Lower lobe of right lung (tissue), 2 donors: ENCODE measurements at places on chromosomes 7 and 10. TPM values are rescaled to one million over a fixed set of nuclear protein-coding genes. Genes with fewer than 3 reads are reported as not detected.

DNA sequence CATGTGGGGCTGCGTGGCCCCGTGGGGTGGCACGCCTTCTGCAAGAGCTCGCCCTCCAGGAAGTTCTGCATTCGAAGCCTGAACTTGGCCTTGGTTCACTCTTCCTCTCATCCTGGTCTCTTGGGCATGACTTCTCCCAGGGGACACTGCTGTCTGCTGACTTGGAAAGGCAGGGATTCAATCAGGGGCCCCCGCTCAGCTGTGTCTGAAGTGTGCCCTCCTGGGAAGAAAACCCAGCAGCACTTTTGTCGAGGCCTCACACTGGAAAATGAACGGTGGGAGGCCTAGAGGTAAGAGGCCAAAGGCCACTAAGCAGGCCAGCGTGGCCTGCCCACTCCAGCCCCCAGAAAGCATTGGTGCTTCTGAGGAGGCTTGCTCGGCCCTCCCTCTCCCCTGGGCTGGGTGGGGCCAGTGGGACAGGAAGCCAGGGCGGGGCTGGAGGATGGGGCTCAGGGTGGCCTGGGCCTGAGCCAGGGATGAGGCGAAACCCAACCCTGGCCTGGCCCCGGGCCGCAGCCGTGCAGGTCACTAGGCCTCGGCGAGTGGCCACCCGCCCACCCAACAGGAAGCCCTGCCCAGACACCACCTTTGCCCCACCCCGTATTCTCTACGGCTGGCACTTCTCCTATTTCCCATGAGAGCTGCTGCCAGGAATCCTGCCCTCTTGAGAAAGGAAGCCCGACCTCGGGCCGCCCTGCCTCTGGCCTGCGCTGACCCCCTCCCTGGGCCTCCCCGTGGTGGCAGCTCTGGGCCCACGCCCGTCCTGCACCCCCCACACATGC is 81.1 kb downstream of the ZMIZ1 start:
- peak; percentile 95 for DNase-seq
- H3K27ac ChIP-seq, result peak overlapping the region; percentile 94
- no peak overlapping the region for H3K4me3 ChIP-seq
- peaks cover 100% of the 10 kb centered on the region for H3K4me1 ChIP-seq
- no peaks in the 10 kb centered on the region for H3K27me3 ChIP-seq
- H3K36me3 ChIP-seq, result peaks cover 8% of the 10 kb centered on the region

GRCh38 chr7:47217570-47218360 is 364.1 kb downstream of the TNS3 start:
- H3K4me1 ChIP-seq, result no peaks in the 10 kb centered on the region
- H3K27ac ChIP-seq, result no peak overlapping the region
- no peak for DNase-seq
- H3K27me3 ChIP-seq, result no peaks in the 10 kb centered on the region
- no peak overlapping the region for H3K4me3 ChIP-seq

DNA sequence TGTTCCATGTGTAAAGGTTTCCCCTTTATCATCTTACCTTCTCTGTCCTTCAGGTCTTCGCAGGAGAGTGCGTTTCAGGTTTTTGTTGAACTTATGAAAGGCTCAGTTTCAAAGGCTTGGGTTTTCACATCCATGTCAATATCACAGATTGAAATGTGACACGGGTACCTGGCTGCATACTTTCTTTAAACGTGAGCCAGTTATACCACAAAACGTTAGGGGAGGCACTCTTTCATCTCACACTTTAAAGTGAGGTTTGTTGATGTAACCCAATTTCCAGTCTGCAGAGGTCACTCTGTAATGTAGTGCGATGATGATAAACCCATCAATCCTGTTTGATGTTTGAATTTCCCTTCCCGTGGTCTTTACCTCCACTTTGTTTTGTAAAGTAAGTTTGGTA is 506.9 kb downstream of the SUGCT start:
- H3K27me3 ChIP-seq, result no peaks in the 10 kb centered on the region
- no peak overlapping the region for H3K27ac ChIP-seq
- DNase-seq, result no peak
- H3K4me3 ChIP-seq, result no peak overlapping the region
- H3K36me3 ChIP-seq, result no peaks in the 10 kb centered on the region

GRCh38 chr10:7756360-7756992 is 31.3 kb downstream of the KIN start:
- no peak overlapping the region for H3K27ac ChIP-seq
- peaks cover 97% of the 10 kb centered on the region for H3K36me3 ChIP-seq
- no peaks in the 10 kb centered on the region for H3K27me3 ChIP-seq
- no peaks in the 10 kb centered on the region for H3K4me1 ChIP-seq
- DNase-seq, result no peak
- H3K4me3 ChIP-seq, result no peak overlapping the region

- no peak overlapping the region for H3K4me3 ChIP-seq
- H3K36me3 ChIP-seq, result no peaks in the 10 kb centered on the region
- H3K27me3 ChIP-seq, result no peaks in the 10 kb centered on the region
- H3K27ac ChIP-seq, result no peak overlapping the region
Measured at GRCh38 chr7:80650030-80650429, 11.6 kb downstream of the CD36 start.

GRCh38 chr7:13998866-13999265 is 9.4 kb upstream of the ETV1 start:
- H3K4me3 ChIP-seq, result no peak overlapping the region
- H3K27me3 ChIP-seq, result no peaks in the 10 kb centered on the region
- no peaks in the 10 kb centered on the region for H3K4me1 ChIP-seq
- no peaks in the 10 kb centered on the region for H3K36me3 ChIP-seq

GRCh38 chr10:121076776-121077715 is 225.9 kb downstream of the WDR11 start:
- H3K27me3 ChIP-seq, result no peaks in the 10 kb centered on the region
- H3K4me3 ChIP-seq, result no peak overlapping the region

GRCh38 chr10:28587970-28588290 is 55.0 kb downstream of the WAC start:
- no peak for DNase-seq
- H3K36me3 ChIP-seq, result peaks cover 71% of the 10 kb centered on the region
- H3K4me3 ChIP-seq, result no peak overlapping the region
- peak overlapping the region; percentile 53 for H3K27ac ChIP-seq
- peaks cover 50% of the 10 kb centered on the region for H3K4me1 ChIP-seq

DNA sequence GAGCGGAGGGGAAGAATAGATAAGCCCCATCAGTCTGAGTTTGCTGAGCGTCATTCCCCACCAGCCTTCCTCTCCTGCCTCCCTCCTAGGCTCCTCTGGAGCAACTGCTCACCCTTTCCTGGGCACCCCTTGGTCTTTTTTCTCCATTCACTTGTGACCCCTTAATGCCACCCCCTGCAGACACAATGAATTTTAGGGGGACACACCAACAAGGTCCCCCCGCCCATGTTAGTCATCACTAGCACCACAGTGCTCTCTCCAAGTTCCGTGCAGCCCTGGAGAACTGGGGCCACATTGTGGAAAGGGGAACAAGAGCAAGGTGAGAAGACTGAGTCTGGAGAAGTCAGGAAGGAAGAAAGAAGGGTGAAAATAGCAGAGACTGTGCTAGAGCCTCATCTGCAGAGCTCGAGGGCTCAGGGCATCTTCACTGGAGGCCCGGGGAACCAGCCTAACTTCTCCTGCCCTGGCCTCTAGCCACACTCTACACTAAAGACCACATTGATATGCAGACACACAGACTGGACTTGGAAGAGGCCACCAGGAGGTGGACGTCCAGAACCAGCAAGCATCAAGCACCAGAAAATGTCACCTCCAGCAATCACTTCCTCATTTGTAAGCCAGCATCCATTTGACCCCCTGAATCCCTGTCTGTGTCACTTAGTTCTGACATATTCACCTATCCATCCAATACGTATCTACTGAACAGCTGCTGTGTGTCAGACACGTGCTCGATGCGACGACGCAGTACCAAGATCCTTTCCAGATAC is 17.5 kb downstream of the RGR start:
- H3K4me1 ChIP-seq, result peaks cover 6% of the 10 kb centered on the region
- peaks cover 8% of the 10 kb centered on the region for H3K27me3 ChIP-seq
- H3K27ac ChIP-seq, result no peak overlapping the region
- H3K36me3 ChIP-seq, result no peaks in the 10 kb centered on the region
- H3K4me3 ChIP-seq, result no peak overlapping the region

DNA sequence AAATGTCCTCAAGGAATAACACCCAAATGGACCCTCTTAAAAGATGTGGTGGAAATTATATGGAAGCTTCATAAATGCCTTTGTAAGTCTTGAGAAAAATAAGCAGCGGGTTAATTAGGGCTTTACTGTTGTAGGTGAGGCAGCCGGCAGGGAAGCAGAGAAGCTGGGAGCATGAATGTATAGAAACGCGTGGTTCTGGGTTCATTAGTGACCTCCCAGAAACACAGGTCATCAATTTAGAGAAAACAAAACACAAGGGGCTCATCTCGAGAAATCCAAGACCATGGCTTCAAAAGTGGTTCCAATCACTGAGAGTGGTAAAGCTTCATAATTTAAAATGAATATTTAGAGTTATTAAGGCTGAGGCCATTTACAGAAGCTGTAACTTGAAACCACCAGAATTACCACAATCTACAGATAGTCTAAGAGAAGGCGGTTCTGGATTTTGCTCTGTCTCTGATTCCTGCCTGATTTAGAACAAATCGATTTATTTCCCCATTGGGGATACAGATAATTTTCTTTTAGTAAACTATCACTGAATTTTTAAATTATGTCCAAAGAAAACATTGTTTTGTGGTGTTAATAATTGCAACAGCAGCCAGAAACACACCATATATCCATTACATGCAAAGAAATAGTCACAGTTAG is 20.7 kb downstream of the GARIN1A start:
- no peak for DNase-seq
- no peak overlapping the region for H3K27ac ChIP-seq
- H3K27me3 ChIP-seq, result peaks cover 18% of the 10 kb centered on the region

GRCh38 chr7:80127412-80128160 is 7.0 kb upstream of the GNAI1 start:
- no peaks in the 10 kb centered on the region for H3K27me3 ChIP-seq
- H3K36me3 ChIP-seq, result no peaks in the 10 kb centered on the region
- DNase-seq, result no peak
- no peaks in the 10 kb centered on the region for H3K4me1 ChIP-seq

DNA sequence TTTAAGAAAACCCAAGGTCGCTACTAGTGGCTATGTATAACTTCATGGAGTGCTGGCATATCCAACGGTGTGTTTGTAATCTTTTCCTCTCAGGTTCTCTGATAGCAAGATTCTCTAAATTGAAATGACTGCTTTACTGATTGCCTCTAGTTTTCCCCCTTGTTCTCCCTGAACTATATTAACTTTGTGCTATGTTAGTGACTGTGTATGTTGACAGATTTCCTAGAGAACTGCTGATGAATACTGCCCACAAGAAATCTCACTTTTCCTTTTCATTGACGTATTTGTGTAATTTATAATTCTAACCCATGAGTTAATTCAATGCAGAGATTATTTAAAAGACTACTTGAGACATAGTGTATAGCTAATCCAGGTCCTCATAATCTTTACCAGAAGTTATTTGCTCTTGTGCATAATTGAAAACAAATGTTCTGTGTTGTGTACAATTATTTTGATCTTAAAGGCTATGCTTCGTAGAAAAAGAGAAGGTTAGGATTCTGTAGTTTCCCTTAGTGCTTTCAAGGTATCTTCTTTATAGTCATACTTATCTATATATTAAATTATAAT is 70.6 kb upstream of the GLCCI1 start:
- H3K4me1 ChIP-seq, result no peaks in the 10 kb centered on the region
- H3K4me3 ChIP-seq, result no peak overlapping the region
- no peak for DNase-seq
- H3K36me3 ChIP-seq, result no peaks in the 10 kb centered on the region

DNA sequence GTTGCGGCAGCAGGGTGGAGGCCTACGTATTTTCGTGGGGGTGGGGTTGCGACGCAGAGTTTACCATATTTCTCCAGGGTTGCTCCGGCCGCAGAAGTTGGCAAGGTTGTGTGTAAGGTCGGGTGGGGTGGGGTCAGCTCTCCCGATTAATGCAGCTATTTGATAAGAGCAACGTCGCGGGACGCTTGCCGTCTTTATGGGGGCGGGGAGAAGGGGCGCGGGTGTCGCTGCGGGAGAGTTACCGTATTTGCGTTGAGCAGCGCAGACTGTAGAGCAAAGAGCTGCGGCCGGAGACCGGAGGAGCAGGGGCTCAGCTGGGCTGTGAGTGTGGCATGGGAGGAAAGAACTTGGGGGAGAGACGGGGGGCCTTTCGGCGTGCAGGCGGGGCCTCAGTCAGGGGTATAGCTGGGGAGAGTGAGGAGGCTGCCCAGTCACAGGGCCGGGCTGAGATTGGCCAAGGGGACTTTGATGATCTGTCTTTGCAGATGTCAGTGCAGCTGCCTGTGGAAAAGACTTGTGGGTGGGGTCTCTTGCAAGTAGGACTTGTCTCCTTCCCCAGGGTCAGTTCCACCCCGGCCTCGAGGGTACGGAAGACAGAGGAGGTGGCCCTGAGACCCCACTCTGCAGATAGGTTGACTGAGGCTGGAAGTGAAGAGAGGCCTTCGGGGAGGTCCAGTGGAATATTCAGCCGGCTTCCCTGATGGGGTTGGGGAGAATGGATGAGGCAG is 26.6 kb downstream of the ZNF775 start:
- DNase-seq, result no peak
- H3K27me3 ChIP-seq, result no peaks in the 10 kb centered on the region
- H3K36me3 ChIP-seq, result peaks cover 10% of the 10 kb centered on the region
- H3K4me3 ChIP-seq, result peak overlapping the region; percentile 88

DNA sequence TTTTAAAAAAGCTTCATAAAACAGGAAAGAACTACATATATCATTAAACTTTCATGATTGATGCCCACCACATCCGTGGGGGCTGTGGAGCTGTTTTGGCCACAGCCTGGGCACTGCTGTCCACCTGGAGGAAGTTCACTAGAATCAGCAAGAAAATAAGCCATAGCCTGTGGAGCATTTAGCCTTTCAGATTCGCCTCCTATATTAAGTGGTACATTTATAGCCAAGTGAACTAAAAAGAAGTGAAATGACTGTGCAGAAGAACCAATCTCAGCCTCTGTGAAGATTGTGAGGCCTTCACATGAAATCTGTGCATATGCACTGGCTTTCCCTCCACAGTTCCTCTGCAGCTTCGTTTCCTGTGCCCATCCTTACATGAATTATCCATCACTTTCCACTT is 23.5 kb downstream of the WNT16 start:
- H3K27me3 ChIP-seq, result no peaks in the 10 kb centered on the region
- H3K27ac ChIP-seq, result no peak overlapping the region
- no peaks in the 10 kb centered on the region for H3K4me1 ChIP-seq
- no peak for DNase-seq
- no peak overlapping the region for H3K4me3 ChIP-seq
- peaks cover 46% of the 10 kb centered on the region for H3K36me3 ChIP-seq

TMEM236 gene
- total RNA-seq, result 5.9 TPM

VAX1 gene
- not detected for total RNA-seq

PCBD1 gene
- total RNA-seq, result 118 TPM

MSMB gene
- total RNA-seq, result 5.3 TPM

CPXM2 gene
- total RNA-seq, result 6.3 TPM

GNGT1 gene
- total RNA-seq, result not detected

PRRT4 gene
- total RNA-seq, result 0.47 TPM

UCN3 gene
- total RNA-seq, result 0.53 TPM
